ENCODE measurements at places on chromosomes 16 and 17. TPM values are rescaled to one million over a fixed set of nuclear protein-coding genes. Genes with fewer than 3 reads are reported as not detected.

DNA sequence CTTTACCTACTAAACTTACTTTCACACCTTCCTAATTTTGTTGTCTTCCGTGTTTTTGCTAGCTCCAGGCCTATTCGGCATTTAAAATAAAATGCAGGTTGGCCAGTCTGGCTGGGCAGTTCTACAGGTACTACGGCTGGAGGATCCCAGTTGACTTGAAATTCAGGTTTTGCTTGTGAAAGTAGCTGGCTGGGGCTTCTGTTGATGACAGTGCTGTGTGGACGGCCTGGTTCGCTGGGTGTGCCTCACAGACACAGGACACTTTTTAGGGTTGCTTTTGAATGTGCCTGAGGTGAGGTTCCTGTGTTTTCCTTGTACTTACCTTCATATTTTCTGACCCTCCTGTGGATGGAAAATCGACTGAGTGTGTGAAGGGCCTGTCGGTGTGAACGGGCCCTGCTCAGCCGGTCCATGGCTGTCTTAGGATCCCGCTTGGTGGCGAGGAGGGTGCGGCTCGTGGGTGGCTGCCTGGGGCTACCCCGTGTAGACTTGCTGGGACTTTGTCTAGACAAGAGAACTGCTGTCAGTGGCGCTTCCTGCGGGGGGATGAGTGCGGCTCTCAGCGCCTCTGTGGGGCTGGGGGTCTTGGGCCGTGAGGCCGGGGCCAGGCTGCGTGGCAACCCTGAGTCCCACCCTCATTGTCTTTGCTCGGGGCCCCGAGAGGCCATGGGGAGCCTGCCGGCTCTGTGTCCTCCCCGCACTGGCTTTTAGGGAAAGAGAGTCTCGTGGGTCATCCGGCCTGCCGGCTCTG, 18.7 kb upstream of the ZNF750 start:
- no peak overlapping the region for H3K27ac ChIP-seq
- no peaks in the 10 kb centered on the region for H3K4me1 ChIP-seq
- peaks cover 6% of the 10 kb centered on the region for H3K36me3 ChIP-seq

DNA sequence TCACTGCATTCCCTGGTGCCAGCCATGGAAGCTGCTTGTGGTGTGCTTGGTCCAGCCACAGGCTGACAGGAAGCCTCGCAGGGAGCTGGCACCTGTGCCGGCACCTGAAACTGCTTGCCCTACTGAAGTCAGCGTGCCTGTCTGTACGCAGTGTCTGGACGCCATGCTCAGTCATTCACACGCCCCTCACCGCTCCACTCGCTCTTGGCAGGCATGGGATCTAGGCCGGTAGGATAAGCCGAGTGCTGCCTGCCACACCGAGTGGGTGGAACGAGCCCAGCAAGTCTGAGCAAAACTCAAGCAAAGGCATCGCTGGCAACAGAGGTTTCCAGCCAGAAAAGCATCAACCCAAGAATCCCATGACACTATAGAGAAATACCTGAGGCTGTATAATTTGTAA, 350.6 kb downstream of the CDH11 start:
- no peak overlapping the region for H3K27ac ChIP-seq
- no peaks in the 10 kb centered on the region for H3K36me3 ChIP-seq
- H3K27me3 ChIP-seq = no peaks in the 10 kb centered on the region
- DNase-seq = no peak
- H3K4me3 ChIP-seq = no peak overlapping the region
- H3K4me1 ChIP-seq = no peaks in the 10 kb centered on the region

The CCL1 gene
- polyA plus RNA-seq = not detected

GRCh38 chr16:84307209-84307954, 12.7 kb downstream of the WFDC1 start:
- H3K4me1 ChIP-seq = peaks cover 2% of the 10 kb centered on the region
- DNase-seq = no peak
- H3K27me3 ChIP-seq = no peaks in the 10 kb centered on the region
- H3K27ac ChIP-seq = no peak overlapping the region
- H3K4me3 ChIP-seq = no peak overlapping the region

GRCh38 chr16:83762992-83763358, 44.8 kb upstream of the HSBP1 start:
- no peaks in the 10 kb centered on the region for H3K4me1 ChIP-seq
- H3K27me3 ChIP-seq = no peaks in the 10 kb centered on the region
- H3K4me3 ChIP-seq = no peak overlapping the region

The MYCBPAP gene
- not detected for polyA plus RNA-seq

The ACE gene
- 216 TPM for polyA plus RNA-seq

The TBC1D3K gene
- not detected for polyA plus RNA-seq

GRCh38 chr17:37064956-37065355, 116.2 kb downstream of the AATF start:
- H3K36me3 ChIP-seq = no peaks in the 10 kb centered on the region
- no peak for DNase-seq
- H3K27me3 ChIP-seq = no peaks in the 10 kb centered on the region

The SMIM36 gene
- not detected for polyA plus RNA-seq

- H3K4me1 ChIP-seq = no peaks in the 10 kb centered on the region
- H3K4me3 ChIP-seq = no peak overlapping the region
Measured at GRCh38 chr17:78893684-78894083, 9.3 kb downstream of the CEP295NL start.

- DNase-seq = no peak
- no peaks in the 10 kb centered on the region for H3K36me3 ChIP-seq
- H3K27ac ChIP-seq = no peak overlapping the region
- H3K4me1 ChIP-seq = peaks cover 36% of the 10 kb centered on the region
- H3K27me3 ChIP-seq = no peaks in the 10 kb centered on the region
- no peak overlapping the region for H3K4me3 ChIP-seq
Measured at GRCh38 chr17:75889454-75889853, 7.3 kb downstream of the TRIM65 start.

DNA sequence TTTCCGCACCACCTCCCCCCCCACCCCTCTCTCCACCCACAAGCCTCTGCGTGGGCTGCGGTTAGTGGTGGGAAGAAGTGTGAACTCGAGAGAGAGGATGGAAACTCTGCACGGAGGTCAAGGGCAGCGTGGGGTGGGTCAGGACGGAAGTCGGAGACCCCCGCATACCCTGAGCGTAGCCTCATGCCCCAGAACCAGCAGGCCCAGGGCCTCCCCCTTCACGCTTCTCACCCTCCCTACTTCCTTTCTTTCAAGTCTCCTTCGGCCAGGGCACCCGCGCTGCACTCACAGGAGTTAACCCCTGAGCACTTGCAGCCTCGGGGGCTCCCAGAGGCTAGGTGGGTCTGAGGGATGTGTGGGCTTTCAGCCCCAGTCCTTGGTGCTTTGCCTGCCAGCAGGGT, 9.2 kb downstream of the TBKBP1 start:
- H3K4me1 ChIP-seq = no peaks in the 10 kb centered on the region
- H3K27ac ChIP-seq = no peak overlapping the region
- H3K36me3 ChIP-seq = peaks cover 3% of the 10 kb centered on the region
- H3K27me3 ChIP-seq = no peaks in the 10 kb centered on the region

DNA sequence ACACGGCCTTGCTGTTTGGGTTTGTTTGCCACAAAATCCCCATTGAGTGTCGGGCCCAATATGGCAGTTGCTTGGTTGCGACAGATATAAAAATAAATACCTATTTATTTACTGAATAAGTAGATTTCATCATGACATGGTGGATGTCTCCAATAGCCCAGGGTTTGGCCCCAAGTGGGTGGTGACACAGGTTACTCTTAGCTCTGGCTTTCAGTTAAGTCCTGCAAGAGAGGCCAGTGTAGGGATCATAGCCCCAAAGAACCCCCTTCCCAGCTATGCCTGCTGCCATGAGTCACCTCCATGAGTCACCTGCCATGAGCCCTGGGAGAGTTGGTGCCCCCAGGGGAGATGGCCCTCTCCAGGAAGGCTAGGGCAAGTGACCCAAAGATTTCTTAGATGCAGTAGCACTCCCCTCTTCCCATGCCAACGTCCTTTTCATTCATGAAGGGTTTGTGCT, 78.7 kb upstream of the LGALS9 start:
- peak overlapping the region; percentile 78 for H3K27ac ChIP-seq
- DNase-seq = peak; percentile 42
- H3K4me1 ChIP-seq = peaks cover 11% of the 10 kb centered on the region

- DNase-seq = peak; percentile 71
- H3K4me3 ChIP-seq = no peak overlapping the region
- peaks cover 1% of the 10 kb centered on the region for H3K36me3 ChIP-seq
Measured at GRCh38 chr17:4304417-4305027, 40.7 kb upstream of the ANKFY1 start.

DNA sequence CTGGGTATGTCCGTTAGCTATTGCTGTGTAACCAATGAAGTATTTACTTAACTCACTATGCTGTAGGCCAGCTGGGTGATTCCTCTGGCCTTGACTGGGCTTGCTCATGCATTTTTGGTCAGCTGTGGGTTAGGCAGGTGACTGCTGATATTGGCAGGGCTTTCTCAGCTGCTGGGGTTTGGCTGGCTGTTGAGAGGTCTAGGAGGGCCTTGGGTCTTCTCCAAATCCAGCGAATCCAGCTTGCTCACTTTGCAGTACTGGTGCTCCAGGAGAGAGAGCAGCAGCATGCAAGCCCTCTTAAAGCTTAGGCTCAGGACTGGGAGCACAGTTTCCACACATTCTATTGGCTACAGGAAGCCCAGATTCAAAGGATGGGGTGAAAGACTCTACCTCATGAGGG, 270.1 kb downstream of the PHKB start:
- H3K36me3 ChIP-seq = no peaks in the 10 kb centered on the region
- no peak overlapping the region for H3K4me3 ChIP-seq
- H3K4me1 ChIP-seq = no peaks in the 10 kb centered on the region
- no peaks in the 10 kb centered on the region for H3K27me3 ChIP-seq
- no peak for DNase-seq
- no peak overlapping the region for H3K27ac ChIP-seq

GRCh38 chr16:24834459-24835335, 11.1 kb upstream of the SLC5A11 start:
- H3K36me3 ChIP-seq = no peaks in the 10 kb centered on the region
- H3K4me3 ChIP-seq = no peak overlapping the region
- peak; percentile 88 for DNase-seq
- H3K27me3 ChIP-seq = no peaks in the 10 kb centered on the region

- no peaks in the 10 kb centered on the region for H3K27me3 ChIP-seq
- no peak for DNase-seq
- no peak overlapping the region for H3K4me3 ChIP-seq
Measured at GRCh38 chr16:10156099-10156498, 26.1 kb downstream of the GRIN2A start.

DNA sequence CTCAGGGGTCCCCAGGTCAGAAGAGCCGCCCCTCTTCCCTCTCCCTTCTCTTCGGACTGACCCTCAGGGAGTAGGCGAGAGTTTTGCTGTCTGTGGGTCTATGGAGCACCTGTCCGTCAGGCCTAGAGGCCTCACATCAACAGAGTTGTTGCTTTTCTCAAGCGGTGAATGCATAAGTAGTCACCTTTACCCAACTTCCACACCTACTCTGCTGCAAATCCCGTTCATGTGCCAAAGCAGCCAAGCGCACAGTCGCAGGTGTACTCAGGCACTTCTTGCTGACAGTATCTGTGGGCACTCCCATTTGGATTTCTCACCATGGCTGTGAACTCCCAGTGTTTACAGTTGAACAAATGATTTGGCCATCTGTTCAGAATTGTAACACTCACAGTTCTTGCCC, 4.0 kb upstream of the FA2H start:
- peak overlapping the region; percentile 22 for H3K27ac ChIP-seq
- DNase-seq = no peak
- no peak overlapping the region for H3K4me3 ChIP-seq
- peaks cover 6% of the 10 kb centered on the region for H3K4me1 ChIP-seq

The SLC25A10 gene
- 79.1 TPM for polyA plus RNA-seq

DNA sequence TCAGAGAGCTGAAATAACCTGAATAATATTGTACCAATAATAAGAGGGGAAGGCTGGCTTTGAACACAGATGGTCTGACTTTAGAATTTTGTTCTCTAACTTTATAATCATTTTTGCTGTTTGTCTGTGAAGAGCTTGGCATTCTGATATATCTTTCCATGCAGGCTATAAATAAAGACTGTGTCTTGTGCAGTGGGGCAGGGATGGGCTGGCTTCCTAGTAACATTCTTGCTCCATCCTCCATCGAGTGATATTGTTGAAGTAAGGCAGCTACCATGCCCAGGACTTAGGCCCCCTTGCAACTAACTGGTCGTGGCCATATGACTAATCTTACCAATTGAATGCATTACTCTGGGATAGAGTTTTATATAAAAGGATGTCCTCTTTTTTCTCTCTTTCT, 234.7 kb upstream of the IRX3 start:
- no peak overlapping the region for H3K27ac ChIP-seq
- H3K27me3 ChIP-seq = no peaks in the 10 kb centered on the region
- H3K4me1 ChIP-seq = no peaks in the 10 kb centered on the region
- DNase-seq = no peak

The ENDOV gene
- 24.9 TPM for polyA plus RNA-seq

DNA sequence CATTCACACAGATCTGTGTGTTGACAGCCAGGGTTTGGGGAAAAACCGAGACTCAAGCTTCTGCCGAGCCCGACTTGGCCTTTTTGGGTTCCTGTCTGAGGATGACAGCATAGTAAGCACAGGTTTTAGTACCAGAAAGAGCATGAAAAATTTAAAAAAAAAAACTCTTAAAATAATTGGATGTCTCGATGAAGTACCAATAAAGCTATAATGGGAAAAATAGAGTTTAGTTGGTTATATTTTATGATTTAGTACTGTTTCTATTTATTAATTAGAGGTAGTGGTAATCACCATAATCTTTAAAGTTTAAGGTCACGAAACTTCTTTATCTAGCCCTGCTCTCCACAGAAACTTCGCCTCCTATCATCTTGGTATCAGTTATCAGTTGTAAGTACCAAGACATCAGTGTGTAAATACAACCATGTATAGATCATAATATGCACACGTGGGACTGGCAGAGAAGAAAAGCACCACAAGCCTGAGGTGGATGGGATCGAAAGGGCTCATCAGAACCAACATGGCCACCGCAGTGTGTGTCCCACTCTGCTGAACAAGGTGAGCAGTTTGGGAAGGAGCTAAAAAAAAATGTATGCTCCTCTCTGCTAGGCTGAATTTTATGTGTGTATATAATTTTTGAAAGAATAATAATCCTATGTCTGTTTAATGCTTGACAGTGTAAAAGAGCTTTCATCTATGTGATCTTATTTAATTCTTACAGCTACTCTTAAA, 14.4 kb upstream of the EEF2K start:
- H3K4me1 ChIP-seq = peaks cover 8% of the 10 kb centered on the region

The MRPS23 gene
- polyA plus RNA-seq = 49.8 TPM

GRCh38 chr17:78653382-78653781, 76.2 kb upstream of the DNAH17 start:
- DNase-seq = no peak
- no peaks in the 10 kb centered on the region for H3K4me1 ChIP-seq
- no peaks in the 10 kb centered on the region for H3K36me3 ChIP-seq
- peaks cover 3% of the 10 kb centered on the region for H3K27me3 ChIP-seq

Measured in small intestine (tissue), 16 donors.